ENCODE measurements at places on chromosomes 12 and 14.
A peak's percentile ranks its signal among the peaks of the same experiment; 100 is the strongest.

GRCh38 chr12:57837864-57838562 is 8.5 kb downstream of the CTDSP2 start:
- peak; percentile 86 for DNase-seq

- peak; percentile 39 for DNase-seq
These were observed 173.2 kb downstream of the SLC35F4 start for GRCh38 chr14:57692671-57693070.

DNA sequence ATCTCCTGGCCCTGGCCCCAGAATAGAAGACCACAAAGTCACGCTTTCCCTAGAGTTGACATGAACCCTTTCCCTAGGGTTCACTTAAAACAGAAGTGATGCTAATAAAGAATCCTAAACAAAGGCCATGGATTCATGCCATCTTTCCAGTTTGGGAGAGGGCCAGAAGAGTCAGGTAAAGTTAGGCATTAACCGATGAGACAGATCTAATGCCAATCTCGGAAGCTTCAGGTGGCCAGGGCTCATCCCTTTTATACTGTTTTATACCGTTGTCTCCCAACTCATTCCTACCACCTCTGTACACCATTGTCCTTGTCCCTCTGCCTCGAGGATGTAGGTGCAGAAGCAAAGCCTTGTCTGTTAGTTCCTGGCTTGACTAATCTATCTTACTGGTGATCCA is 22.8 kb upstream of the ACTR10 start:
- no peak for DNase-seq

DNA sequence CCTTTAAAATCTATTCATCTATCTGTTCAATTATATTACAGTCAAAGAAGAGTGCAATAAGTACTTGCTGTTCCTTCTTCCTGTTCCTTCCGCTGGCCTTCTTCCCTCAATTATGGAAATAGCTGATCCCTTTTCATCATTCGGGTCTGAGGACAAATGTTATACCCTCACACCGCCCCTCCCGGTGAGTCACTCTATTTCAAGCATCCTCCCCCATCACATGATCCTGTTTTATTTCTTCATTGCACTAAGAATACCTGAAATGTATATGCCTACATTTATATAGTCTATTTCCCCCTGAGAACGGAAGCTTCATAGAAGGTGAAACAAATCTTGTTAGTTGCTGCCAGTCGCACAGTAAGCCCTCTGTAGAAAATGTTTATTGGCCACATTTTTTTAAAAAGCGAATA is 2.5 kb downstream of the SLC38A1 start:
- DNase-seq: peak; percentile 67

DNA sequence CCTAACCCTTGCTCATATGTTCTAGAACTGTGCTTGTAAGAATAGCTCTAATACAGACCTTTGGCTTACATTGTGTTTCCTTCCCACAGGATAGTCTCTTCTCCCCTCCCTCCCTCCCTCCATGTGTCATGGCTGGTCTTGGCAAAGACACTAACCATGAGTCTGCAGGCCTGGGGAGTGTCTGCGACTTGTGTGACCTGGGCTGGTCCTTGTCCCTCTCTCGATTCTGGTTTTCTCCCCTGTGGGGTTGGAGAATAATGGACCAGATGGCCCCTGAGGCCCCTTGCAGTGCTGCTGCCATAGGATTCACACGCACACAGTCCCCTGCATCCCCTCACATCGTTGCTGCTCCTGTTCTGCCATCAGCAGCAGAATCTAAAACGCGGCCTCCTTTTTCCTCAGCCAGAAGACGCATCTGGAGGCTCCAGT is 30.3 kb downstream of the DEGS2 start:
- DNase-seq: no peak

DNA sequence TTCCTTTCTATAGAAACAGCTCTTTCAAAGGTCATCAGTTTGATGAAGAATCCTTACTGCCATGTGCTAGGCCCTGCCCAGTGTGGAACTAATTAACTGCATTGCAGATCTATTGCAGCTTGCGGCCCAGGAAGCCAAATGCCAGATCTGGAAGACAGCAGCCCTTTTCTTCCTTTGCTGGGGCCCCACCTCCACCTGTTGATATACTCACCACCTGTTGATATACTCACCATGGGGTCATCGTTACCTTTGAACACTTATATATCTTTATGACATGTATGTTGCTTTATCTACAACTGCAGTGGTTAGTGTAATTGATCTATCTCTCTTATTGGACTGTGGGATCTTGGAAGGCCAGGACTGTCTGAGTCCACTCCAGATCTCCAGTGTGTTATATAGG is 292.5 kb downstream of the ATP23 start:
- DNase-seq: no peak

DNA sequence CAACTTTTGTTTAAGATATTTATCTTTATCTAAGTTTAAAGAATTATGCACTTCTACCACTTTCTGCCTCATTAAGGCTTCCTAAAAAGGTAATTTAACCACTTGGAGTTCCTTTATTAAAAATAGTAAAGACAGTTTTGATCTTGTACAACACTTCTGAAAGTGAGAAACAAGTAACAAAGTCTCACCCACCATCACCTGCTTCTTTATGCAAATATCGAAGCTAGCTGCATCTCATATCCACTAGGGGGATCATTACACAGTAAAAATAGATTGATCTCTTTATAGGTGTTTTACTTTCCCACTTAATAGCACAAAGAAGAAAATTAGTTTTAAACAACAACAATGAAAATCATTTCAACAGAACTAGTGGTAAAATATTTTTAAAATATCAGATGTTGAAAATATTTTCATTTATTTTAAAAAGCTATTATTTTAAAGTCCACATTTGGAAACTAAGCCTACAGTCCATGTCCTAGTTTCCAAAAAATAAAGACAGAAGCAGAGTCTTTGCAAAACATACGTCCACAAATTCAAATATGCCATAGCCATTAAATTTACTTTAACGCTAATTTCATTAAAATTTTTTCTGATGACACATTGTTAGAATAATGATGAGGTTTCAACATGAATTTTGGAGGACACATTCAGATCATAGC is 160.0 kb upstream of the SOX5 start:
- no peak for DNase-seq

All from EL (cell line).